Astrocyte (in vitro differentiated cells and primary cell): ENCODE measurements at places on chromosomes 6 and 20.

- H3K4me3 ChIP-seq, result no peak overlapping the region
- no peak for DNase-seq
- H3K4me1 ChIP-seq, result peaks cover 4% of the 10 kb centered on the region
- H3K36me3 ChIP-seq, result no peaks in the 10 kb centered on the region
- H3K27ac ChIP-seq, result no peak overlapping the region
These were observed 20.2 kb upstream of the TNFAIP3 start for GRCh38 chr6:137846772-137847313.

DNA sequence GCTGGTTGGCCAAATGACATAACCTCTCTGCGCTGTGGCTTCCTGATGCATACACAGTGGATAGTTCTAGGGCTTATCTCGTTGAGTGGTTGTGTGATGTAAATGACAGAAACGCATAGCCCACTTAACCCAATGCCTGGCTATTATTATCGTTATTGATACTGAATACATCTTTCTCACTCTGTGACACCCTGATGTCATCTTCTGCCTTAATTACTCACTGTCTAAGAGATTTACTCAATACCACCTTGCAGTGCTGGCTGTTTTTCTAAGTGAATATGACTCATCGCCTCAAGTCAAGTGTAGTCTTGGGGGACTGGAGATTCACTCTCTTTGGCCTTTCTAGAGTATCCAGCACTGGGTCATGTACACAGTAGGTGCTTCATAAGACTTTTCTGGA is 73.6 kb downstream of the NDUFAF5 start:
- no peak overlapping the region for H3K4me3 ChIP-seq
- H3K27me3 ChIP-seq, result no peaks in the 10 kb centered on the region

DNA sequence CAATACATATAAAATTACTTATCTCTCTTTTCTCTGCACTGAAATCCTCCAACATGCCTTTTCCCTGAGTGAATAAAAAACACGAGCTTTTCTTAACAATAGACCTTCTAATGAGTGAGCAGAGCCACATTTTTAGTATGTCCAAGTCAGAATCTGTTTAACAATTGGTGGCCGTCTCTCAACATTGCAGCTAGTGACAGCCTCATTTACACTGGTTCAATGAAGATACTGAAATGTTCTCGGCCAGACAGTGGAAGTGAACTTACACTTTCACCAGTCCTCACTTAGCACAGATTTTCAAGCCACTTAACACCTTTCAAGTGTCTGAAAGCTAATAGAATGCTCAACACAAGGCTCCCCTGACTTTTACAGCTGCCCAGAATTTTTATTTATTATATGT is 767.1 kb downstream of the KIF16B start:
- H3K4me3 ChIP-seq, result no peak overlapping the region
- no peaks in the 10 kb centered on the region for H3K36me3 ChIP-seq
- DNase-seq, result no peak
- no peak overlapping the region for H3K27ac ChIP-seq
- no peaks in the 10 kb centered on the region for H3K4me1 ChIP-seq

DNA sequence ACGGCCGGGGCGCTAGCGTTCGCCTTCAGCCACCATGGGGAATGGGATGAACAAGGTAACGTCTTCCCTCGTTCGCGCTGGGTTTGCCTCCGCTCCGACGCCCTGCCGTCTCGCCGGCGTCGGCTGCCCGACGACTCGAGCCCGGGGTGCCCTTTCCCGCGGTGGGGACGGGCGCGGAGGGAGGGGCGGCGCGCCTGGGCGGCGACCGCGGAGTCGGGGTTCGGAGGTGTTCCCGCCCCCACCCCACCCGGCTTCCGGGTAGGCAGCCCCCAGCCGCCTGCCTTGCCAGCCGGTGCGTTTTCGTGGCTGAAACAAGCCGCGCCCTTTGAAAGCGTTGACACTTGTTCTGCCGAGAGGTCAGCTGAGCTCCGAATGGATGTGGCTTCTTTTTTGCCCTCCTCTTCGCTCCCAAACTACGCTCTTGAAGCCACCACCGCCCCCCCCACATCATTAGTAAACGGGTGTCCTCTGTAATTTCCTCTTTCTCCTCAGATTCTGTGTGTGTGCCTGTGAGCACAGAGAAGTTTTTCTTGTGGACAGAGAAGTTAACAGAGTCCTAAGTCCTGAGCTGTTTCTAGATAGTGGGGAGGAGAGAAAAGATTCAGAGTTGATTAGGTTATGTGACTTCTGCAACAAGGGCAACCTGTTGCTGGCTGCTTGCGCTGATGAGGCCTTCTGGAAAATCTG is 362 bp downstream of the DUSP22 start:
- peak overlapping the region; percentile 73 for H3K4me3 ChIP-seq
- peaks cover 11% of the 10 kb centered on the region for H3K27me3 ChIP-seq
- H3K27ac ChIP-seq, result peak overlapping the region; percentile 42
- peaks cover 10% of the 10 kb centered on the region for H3K4me1 ChIP-seq
- H3K36me3 ChIP-seq, result no peaks in the 10 kb centered on the region

GRCh38 chr6:1039746-1040145 is 272.2 kb upstream of the FOXQ1 start:
- peaks cover 12% of the 10 kb centered on the region for H3K27me3 ChIP-seq
- no peaks in the 10 kb centered on the region for H3K36me3 ChIP-seq
- no peak overlapping the region for H3K27ac ChIP-seq

DNA sequence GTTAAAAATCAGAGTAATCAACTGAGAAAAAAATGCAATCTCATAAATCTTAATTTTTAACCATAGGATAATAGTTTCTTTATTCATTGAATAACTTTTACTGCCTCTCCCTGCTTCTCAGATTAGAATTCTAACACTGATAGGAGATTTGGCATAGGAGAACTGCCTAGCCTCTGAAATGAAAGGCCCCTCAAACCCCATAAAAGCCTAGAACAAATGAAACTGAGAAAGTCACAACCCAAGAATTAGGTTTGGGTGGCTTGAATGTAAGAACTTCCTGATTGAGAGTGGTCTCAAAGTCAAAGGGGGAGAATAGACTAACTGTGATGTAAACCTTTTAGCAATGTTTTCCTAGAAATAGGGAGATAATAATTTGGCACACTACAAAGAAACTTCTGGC is 52.2 kb downstream of the SAMD5 start:
- H3K36me3 ChIP-seq, result no peaks in the 10 kb centered on the region
- no peaks in the 10 kb centered on the region for H3K4me1 ChIP-seq
- no peaks in the 10 kb centered on the region for H3K27me3 ChIP-seq

- peaks cover 51% of the 10 kb centered on the region for H3K36me3 ChIP-seq
- no peaks in the 10 kb centered on the region for H3K27me3 ChIP-seq
- no peak for DNase-seq
These were observed 25.8 kb upstream of the PLCG1 start for GRCh38 chr20:41111578-41111951.

DNA sequence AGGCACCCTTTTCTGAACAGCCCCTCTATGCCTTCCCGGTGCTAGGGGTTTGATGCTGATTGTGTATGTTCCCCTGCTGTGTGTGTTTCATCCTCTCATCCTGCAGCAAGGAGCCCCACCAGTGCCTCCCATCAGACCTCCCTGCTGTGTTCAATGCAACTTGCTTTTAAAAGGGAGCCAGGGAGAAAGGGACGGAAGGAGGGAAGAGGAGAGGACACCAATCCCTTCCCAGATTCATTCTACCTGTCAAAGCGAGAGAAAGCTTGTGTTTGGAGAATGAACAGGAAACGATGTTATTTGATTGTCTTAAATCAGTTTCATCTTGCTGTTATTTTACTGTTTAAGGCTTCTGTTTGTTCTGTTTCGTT is 259.2 kb downstream of the ADGB start:
- no peaks in the 10 kb centered on the region for H3K27me3 ChIP-seq
- no peak for DNase-seq
- H3K36me3 ChIP-seq, result no peaks in the 10 kb centered on the region

DNA sequence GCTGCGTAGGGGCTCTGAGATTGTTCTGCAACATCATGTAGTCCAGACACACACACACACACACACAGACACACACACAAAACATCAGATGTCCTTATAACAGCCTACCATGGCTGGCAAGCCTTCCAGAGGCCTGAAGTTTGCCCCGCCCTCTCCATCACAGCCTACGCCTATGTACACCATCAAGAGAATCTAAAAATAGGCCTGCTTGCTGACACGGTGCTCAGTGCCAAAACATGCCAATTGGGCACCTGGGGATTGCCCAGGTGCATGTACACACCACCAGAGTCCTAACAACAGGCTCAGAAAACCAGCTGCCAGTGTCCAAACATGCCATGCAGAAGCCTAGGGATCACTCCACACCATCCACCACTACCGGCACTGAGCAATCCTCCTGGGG is 391.7 kb upstream of the SPTLC3 start:
- DNase-seq, result no peak
- H3K27ac ChIP-seq, result no peak overlapping the region
- H3K27me3 ChIP-seq, result no peaks in the 10 kb centered on the region
- no peak overlapping the region for H3K4me3 ChIP-seq
- H3K36me3 ChIP-seq, result no peaks in the 10 kb centered on the region
- no peaks in the 10 kb centered on the region for H3K4me1 ChIP-seq

- H3K36me3 ChIP-seq, result no peaks in the 10 kb centered on the region
- peak overlapping the region; percentile 65 for H3K4me3 ChIP-seq
- peaks cover 70% of the 10 kb centered on the region for H3K27me3 ChIP-seq
- no peak overlapping the region for H3K27ac ChIP-seq
These were observed 1.5 kb downstream of the DLL1 start for GRCh38 chr6:170289180-170289931.

GRCh38 chr6:117548797-117549301 is 53.5 kb downstream of the GOPC start:
- peak overlapping the region; percentile 40 for H3K4me3 ChIP-seq
- no peaks in the 10 kb centered on the region for H3K27me3 ChIP-seq

- H3K27me3 ChIP-seq, result peaks cover 19% of the 10 kb centered on the region
- no peaks in the 10 kb centered on the region for H3K4me1 ChIP-seq
- no peak for DNase-seq
- H3K4me3 ChIP-seq, result no peak overlapping the region
- no peaks in the 10 kb centered on the region for H3K36me3 ChIP-seq
- H3K27ac ChIP-seq, result no peak overlapping the region
These were observed 15.8 kb downstream of the KCNQ2 start for GRCh38 chr20:63456429-63457284.

- no peaks in the 10 kb centered on the region for H3K36me3 ChIP-seq
- H3K27me3 ChIP-seq, result no peaks in the 10 kb centered on the region
- peak; percentile 23 for DNase-seq
- no peaks in the 10 kb centered on the region for H3K4me1 ChIP-seq
These were observed 265.6 kb upstream of the JAG1 start for GRCh38 chr20:10939331-10939941.

- peaks cover 6% of the 10 kb centered on the region for H3K4me1 ChIP-seq
- no peak overlapping the region for H3K27ac ChIP-seq
- no peaks in the 10 kb centered on the region for H3K27me3 ChIP-seq
- H3K36me3 ChIP-seq, result no peaks in the 10 kb centered on the region
- DNase-seq, result no peak
These were observed 98.1 kb downstream of the TSHZ2 start for GRCh38 chr20:53070224-53070623.

GRCh38 chr6:113375950-113376846 is 480.9 kb upstream of the MARCKS start:
- peaks cover 19% of the 10 kb centered on the region for H3K4me1 ChIP-seq
- no peaks in the 10 kb centered on the region for H3K36me3 ChIP-seq
- peak; percentile 90 for DNase-seq
- no peaks in the 10 kb centered on the region for H3K27me3 ChIP-seq

DNA sequence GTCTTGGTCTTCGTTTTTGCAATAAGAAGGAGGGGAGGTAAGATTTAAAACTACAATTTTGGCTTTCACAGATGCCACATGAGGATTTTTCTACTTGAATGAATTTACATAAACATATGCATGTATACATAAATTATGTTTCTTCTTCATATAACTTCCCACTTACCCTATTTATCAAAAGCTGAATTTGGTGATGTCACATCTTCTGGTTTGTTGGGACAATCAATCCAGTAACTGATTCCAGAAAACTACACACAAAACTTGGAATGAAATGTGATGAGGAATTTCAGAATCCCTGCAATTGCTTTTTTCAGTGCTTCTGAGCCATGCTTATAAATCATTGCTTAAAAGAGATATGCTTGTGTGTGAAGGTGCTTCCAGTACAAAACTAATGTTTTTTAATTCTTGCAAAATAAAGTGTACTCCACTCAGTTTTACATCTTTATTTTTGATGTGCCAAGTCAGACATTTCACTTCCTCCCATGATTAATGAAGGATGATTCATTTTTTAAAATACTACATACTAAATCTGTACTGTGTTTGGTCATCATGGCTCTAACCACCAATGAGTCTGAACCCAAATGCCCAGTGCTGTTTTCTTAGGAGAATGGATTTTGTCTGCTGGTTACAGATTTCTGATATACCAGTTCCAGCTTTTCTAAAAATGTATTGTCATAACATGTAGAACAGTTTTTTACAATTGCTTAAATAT is 32.1 kb upstream of the RIN2 start:
- peak; percentile 38 for DNase-seq
- no peaks in the 10 kb centered on the region for H3K27me3 ChIP-seq
- no peaks in the 10 kb centered on the region for H3K36me3 ChIP-seq
- H3K27ac ChIP-seq, result no peak overlapping the region
- no peaks in the 10 kb centered on the region for H3K4me1 ChIP-seq
- H3K4me3 ChIP-seq, result no peak overlapping the region

GRCh38 chr6:56863366-56863765 is 91.5 kb upstream of the BEND6 start:
- no peaks in the 10 kb centered on the region for H3K36me3 ChIP-seq
- H3K27me3 ChIP-seq, result no peaks in the 10 kb centered on the region
- H3K27ac ChIP-seq, result no peak overlapping the region
- H3K4me1 ChIP-seq, result peaks cover 35% of the 10 kb centered on the region
- H3K4me3 ChIP-seq, result no peak overlapping the region

DNA sequence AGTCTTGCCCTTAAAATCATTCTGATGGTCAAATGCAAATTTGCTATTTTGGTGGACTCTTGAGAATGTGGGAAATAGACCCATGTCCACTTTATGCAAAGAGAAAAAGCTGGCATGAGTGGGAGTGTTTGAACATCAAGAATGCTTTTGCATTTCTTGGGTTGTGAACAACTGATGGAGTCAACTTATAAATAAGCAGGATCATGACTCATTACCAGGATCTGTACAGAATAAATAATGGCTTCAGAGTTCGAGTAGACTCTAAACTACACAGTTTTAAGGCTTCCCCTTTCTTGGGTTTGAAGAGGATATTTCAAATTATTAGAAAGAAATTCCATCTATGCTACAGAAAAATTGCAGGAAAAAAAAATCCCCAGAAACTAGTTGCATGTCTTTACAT is 195.5 kb downstream of the EYA4 start:
- H3K4me3 ChIP-seq, result no peak overlapping the region
- H3K27ac ChIP-seq, result no peak overlapping the region
- no peaks in the 10 kb centered on the region for H3K27me3 ChIP-seq
- H3K36me3 ChIP-seq, result no peaks in the 10 kb centered on the region
- H3K4me1 ChIP-seq, result no peaks in the 10 kb centered on the region

DNA sequence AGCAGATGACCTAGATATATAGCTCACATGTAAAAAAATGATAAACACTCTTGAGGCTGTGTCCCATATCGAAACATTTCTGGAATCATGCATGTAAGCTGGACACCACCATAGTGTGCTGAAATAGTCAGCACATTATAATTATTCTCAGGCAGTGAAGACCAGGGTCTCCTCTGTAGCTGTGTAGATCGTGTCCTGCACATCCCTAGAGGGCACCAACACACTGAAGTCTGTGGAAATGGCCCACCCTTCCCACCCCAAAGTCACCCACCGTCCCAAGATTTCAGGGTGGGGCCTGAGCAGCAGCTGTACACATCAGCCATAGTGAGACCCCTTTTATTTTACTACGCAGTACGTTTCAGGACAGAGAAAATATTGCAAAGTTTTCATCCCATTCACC is 21.0 kb upstream of the TMEM30A start:
- H3K4me1 ChIP-seq, result no peaks in the 10 kb centered on the region
- no peaks in the 10 kb centered on the region for H3K36me3 ChIP-seq
- H3K27me3 ChIP-seq, result no peaks in the 10 kb centered on the region
- no peak overlapping the region for H3K27ac ChIP-seq
- no peak for DNase-seq

GRCh38 chr20:10094566-10095173 is 59.9 kb downstream of the ANKEF1 start:
- DNase-seq, result peak; percentile 7
- H3K36me3 ChIP-seq, result no peaks in the 10 kb centered on the region
- H3K27me3 ChIP-seq, result no peaks in the 10 kb centered on the region
